IPS DF 19.7 (cell line): ENCODE measurements at places on chromosomes 2 and 18.

- no peak for DNase-seq
These were observed 2.8 kb upstream of the GAD1 start for GRCh38 chr2:170813611-170814532.

- no peak for DNase-seq
These were observed 433 bp downstream of the NPC1 start for GRCh38 chr18:23585897-23586248.

- DNase-seq, result no peak
These were observed 436.4 kb upstream of the ST6GAL2 start for GRCh38 chr2:107322416-107322815.

DNA sequence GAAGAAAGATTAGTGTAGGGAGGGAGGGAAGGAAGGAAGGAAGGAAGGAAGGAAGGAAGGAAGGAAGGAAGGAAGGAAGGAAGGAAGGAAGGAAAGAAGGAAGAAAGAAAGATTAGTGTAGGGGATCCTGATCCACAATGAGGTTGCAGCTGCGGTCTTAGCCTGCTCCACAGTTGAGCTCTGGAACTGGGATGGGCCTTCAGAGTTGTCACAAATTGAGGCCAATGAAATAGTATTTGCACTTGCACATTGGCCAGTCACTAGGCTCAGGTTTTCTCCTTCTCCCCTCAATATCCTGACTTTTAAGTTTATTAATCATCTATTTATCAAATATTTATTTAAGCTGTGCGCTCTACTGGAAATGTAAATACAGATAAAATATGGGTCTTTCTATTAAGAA, 34.3 kb downstream of the DOK6 start:
- DNase-seq, result no peak

GRCh38 chr18:55530166-55530565, 57.8 kb downstream of the TCF4 start:
- no peak for DNase-seq
